ENCODE measurements at places on chromosomes 6 and 20.
A peak's percentile ranks its signal among the peaks of the same experiment; 100 is the strongest.

GRCh38 chr20:37346236-37346534 lies 245 bp downstream of the SRC start:
- peak; percentile 96 for DNase-seq

DNA sequence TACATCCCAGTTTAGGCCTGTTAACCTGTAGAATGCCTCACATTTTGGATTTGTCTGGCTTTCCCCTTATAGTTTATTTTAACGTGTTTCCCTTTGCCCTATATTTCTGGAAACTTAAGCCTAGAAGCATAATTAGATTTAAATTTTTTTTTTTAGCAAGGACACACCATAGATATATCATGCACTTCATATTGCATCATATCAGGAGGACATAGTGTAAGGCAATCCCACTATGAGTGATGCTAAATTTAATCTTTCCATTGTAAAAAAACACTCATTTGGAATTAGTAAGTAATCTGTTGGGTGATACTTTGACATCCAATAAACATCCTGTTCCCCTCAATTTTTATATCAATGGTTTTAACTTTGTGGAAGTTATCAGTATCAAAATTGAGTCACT lies 10.3 kb upstream of the FAXC start:
- no peak for DNase-seq

GRCh38 chr6:30130887-30131862 lies 4.8 kb upstream of the TRIM40 start:
- peak; percentile 92 for DNase-seq

- peak; percentile 71 for DNase-seq
Observed at GRCh38 chr6:149925974-149926777, 3.3 kb upstream of the RAET1G start.

- DNase-seq: peak; percentile 78
Observed at GRCh38 chr6:81265106-81265505, 487.4 kb downstream of the TENT5A start.

GRCh38 chr6:39816747-39817146 lies 24.6 kb downstream of the DAAM2 start:
- no peak for DNase-seq

DNA sequence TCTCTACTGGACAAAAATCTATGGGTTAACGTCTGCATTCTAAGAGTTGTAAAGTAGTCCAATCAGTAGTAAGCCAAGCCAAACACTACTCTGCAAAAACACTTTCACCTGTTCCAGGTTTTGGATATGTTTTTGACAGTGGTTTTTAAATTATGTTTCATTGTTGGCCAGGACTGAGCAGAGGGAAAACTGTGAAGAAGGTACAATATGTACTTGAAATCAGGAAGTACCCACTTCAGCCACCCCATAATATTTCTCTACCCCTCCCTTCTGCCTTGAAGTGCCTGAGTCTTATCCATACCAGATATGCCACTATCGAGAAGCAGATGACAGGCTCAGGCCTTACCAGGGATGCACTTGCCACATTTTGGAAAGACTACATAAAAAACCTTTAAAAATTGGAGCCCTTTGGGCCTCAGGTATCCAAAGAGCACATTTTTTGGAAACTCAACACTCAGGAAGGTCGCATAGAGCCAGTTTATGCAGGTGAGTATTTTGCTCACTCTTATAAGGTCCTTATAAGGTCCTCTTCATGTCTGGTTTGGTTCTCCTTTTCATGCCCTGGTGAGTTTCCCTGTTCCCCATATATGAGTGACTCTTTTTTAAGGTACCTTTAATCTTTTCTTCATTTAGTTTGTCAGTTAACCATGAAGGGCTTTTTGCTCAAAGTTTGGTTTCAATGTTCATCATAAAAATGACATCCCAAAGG lies 859.3 kb upstream of the FLRT3 start:
- DNase-seq: no peak

DNA sequence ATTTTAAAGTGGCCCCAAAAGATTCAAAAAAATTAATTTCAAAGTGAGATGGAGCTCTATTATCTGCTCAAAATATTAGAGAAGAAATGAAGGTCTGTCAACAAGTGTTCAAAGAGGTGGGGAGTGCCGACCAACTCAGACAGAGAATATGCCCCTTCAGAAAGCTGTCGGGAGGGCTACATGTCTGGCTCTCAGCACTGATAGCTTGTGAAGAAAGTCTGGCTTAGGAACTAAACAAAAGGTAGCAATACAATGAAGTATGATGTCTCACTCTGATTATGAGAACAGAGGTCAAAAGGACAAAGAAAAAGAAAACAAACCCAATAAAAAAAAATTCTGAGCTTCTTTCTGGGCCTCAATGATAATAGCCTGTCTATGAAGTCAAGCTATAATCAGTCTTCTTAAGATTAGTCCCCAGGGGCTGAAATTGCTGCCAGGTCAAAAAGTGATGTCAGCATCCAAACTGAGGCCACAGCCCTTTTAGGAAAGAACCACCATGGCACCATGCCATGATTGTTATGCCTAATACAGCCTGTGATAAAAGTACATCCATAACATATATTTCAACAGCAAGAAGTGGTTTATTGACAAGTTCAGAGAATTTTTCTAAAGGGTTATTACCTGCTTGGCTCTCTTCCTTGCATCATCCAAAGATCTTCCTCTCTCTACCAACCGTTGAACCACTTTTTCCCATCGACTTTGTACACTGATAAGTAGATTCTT lies 150.9 kb downstream of the DST start:
- no peak for DNase-seq

DNA sequence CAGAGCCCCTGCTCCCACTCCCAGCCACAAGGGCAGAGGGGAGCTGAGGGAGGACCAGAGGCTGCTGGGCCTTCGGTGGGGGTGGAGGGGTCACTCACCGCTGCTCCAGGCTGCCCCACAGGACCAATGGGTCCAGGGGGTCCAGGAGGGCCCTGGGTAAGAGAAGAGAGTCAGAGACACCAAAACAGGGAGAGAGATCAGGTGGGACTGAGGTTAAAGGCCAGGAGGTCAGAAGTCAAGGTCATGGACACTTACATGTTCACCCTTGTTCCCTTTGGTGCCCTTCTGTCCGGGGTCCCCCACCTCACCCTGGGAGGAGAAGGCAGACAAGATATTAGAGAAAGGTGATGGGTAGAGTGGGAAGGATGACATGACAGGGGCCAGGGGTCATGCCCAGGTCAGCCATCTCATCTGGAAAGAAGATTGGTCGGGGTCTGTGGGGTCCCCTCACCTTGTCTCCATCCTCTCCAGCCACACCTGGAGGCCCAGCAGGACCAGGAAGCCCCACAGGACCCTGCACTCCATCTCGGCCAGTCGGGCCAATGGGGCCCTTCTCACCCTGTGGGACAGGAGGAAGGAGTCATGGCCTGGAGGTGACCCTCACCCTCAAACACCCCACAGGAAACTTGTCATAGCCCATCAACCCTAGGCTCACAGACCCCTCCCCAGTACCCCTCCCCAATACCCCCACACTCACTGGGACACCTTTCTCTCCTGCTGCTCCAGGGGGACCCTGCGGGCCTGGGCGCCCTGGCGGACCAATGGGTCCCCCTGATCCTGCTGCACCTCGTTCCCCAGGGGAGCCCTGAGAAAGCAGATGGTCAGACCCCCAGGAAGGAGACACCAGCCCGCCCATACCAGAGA lies 21.0 kb downstream of the COL11A2 start:
- peak; percentile 75 for DNase-seq

DNA sequence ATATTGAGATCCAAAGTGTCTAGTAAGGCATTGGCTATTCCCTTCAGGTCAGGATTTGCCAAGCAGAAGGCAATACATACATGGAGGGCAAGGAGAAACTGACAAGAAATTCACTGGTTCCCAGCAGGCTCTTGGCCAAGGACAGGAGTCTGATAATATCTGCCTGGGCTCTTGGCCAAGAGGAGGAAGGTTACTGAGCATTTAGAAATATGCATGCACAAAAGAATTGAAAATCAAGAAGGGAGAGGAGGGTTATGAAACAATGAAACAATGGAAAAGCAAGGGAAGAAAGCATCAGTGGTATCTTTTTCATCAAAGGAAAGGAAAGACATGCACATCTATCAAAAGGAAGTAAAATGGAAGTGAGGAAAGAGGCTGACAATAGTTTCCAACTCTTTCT lies 42.4 kb downstream of the ARHGAP18 start:
- DNase-seq: no peak

DNA sequence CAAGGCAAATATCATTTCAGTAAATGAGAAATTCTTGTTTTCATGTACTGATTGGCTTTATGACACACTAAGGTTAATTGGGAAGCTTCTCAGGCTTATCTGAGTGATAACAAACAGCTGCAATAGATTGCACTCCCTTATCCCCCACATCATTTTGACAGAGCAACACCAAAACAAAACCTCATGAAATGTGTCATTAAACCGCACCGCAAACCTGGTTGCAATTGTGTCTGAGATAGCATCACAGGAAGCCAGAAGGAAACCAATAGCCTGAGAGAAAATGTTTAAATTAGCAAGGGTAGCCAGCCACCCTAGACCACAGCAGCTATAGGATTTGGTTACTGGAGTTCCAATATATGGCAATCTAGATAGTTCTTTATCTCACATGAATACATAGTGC lies 31.6 kb upstream of the LAMA4 start:
- DNase-seq: no peak

DNA sequence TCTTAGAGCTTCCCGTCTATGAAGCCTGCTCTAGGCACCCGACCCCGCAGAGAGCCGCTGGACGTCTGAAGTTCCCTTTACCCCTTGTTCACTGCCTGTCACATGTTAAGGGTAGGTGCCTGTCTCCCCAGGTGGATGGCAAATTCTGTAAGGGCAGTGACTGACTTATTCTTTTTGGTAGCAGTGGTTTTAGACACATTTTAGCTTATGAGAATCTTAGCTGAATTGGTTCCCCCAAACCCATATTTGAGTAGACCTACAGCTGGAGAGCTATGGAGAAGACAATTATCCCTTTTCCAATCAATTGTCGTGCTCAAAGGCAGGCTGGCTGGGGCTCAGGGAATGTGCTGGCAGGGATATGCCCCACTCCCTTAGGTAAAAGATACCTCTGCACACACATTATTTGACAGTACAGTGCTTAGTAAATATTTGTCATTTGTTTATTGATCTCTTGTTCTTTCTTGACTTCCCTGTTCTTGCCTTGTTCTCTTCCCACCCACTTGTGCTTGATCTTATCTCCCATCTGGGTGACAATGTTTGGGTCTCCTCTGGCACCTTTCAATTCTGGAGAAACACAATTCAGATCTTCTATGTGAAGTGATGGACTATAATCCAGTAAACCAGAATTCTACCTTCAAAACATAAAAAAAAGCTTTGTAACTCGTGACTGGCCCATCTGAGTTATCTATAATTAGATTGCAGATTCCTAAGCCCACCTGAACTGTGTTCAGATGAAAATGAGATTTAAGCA lies 114.3 kb upstream of the SLC2A12 start:
- no peak for DNase-seq

GRCh38 chr20:60990061-60990460 lies 262.0 kb upstream of the CDH4 start:
- DNase-seq: no peak

DNA sequence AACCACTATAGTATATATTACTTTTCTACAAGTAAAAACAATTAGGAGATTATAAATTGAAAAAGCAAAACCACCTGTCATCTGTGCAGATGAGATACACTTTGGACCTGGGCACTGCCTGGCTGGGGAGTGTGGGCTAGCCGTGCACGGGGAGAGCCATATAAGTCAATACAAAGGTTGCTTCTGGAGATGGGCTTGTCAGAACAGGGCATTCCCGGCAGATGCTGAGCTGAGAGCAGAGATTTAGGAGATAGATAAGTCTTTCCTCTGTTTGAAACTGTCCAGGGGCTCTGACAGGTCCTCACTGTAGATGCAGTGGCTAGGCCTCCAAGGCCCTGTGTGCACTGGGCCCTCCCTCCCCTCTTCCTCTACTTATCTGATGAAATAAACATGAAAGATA lies 34.5 kb downstream of the CD164 start:
- no peak for DNase-seq

DNA sequence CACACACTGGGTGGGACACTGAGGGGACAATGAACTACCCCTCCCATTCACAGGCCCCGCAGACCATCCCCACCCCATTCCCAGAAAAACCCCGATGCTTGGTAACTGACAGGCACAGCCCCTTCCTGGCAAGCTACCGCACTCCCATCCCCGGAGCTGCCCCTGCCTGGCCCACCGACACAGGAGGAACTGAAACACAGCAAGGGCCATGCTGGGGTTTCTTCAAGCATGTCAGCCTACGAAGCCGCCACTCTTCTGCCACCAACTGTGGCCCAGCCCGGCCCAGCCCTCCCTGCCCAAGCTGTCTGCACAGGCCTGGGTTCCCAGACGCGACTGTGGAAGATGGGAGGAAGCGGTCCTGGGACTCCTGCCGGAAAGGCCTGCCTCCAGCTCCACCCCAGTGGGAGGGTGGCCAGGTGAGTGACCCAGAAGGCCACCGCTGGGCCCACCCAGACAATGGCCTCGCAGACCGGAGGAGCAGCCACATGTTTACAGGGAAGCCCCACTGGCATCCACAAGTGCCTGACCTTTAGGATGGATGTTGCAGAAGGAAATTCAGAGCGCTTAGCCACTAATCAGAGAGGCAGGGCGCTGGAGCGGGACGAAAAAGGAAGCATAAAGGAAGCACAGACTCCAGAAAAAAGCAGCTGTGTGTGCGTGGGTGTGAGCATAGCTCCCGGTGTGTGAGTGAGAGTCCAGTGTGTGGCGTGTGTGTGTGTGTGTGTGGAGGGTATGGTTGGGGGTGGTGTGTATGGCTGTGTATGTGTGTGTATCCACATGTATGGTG lies 91.6 kb downstream of the PRND start:
- no peak for DNase-seq

- no peak for DNase-seq
Observed at GRCh38 chr6:154403788-154404187, 47.2 kb upstream of the IPCEF1 start.

GRCh38 chr20:32396646-32397160 lies 38.6 kb downstream of the ASXL1 start:
- no peak for DNase-seq

- DNase-seq: peak; percentile 23
Observed at GRCh38 chr6:12440981-12441380, 150.8 kb downstream of the EDN1 start.

DNA sequence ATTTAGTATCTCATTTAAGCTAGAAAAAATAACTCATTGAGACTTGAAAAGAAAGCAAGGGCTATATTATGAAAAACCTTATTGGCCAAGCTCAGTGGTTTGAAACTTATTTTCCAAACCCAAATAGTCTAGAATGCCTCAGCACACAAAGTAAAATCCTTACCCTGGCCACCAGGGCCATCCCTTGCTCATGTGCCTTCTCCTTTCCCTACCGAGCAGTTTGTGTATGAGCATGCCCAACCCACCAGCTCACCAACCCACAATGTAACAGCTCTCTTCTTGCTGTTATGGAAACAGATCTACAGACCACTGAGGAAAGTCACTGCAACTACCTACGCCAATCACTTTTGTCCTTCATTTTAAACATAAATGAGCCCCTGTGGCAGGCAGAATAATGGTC lies 79.6 kb upstream of the CARMIL1 start:
- no peak for DNase-seq

DNA sequence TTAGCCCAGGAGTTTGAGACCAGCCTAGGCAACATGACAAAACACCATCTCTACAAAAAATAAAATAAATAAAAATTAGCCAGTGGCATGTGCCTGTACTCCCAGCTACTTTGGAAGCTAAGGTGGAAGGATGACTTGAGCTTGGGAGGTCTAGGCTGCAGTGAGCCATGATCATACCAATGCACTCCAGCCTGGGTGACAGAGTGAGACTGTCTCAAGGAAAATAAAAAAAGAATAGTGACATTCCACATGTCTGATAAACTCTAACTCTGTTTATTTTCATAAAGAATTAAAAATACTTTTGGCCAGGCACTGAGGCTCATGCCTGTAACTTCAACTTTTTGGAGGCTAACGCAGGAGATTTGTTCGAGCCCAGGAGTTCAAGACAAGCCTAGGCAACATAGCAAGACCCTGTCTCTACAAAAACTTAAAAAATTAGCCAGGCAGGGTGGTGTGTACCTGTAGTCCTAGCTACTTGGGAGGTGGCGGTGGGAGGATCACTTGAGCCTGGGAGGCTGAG lies 115.1 kb downstream of the GJA1 start:
- no peak for DNase-seq

All from osteoblast (primary cell).